ENCODE measurements at places on chromosomes 2 and 18.

GRCh38 chr2:101120124-101120996, 30.8 kb downstream of the TBC1D8 start:
- DNase-seq, result no peak

DNA sequence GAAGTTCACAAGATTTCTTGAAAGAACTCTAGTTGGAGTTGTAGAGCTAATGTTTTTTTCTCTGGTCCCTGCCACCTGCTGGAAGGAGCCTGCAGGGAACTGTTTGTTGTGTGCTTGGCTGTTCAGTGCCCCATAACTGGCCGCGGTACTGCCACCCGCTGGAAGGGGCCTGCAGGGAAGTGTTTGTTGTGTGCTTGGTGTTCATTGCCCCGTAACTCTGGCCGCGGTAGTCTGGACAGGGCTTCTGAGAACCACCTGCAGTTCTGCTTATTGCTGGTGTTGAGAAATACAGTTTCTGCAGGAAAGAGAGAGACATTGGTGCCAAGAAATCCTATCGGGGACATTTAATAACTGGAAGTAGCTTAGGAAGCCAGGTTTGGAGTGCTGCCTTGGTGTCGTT, 58.1 kb downstream of the AGAP1 start:
- no peak for DNase-seq

DNA sequence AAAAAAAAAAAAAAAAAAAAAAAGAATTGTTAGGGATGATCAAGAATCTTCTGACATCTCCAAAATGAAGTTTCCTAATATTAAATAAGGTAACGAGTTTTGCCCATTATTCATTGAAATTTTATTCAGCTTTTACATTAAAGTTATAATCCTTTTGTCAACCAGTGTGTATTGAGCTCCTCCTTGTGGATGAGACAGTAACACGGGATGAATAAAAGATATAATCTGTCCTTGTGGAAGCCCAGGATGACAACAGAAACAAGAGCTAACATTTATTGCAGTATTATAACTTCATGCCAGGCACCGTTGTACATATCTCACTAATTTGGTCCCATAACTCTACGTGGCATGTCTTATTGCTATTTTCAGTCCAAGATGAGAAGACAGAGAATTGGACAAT, 33.4 kb upstream of the SERPINB7 start:
- DNase-seq, result no peak

DNA sequence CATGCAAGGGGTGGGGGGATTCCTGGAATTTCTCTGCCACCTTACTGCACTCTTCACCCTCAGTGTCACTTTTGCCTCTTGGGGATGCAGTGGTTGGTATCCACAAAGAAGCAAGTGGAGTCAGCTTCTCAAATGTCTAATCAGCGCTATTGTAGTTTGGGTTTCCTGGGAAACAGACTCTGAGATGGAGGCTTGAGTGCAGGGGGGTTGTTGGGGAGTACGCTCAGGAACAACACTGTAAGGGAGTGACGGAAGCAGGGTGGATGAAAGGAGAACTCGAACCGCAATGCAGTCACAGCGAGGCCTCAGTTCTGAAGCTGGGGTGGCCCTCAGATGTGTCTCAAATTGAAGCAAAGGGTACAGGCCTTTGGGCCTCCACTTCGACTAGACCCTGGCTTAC, 73.6 kb upstream of the EPC2 start:
- DNase-seq, result no peak

- no peak for DNase-seq
Measured at GRCh38 chr2:2747797-2748301, 416.8 kb upstream of the MYT1L start.

DNA sequence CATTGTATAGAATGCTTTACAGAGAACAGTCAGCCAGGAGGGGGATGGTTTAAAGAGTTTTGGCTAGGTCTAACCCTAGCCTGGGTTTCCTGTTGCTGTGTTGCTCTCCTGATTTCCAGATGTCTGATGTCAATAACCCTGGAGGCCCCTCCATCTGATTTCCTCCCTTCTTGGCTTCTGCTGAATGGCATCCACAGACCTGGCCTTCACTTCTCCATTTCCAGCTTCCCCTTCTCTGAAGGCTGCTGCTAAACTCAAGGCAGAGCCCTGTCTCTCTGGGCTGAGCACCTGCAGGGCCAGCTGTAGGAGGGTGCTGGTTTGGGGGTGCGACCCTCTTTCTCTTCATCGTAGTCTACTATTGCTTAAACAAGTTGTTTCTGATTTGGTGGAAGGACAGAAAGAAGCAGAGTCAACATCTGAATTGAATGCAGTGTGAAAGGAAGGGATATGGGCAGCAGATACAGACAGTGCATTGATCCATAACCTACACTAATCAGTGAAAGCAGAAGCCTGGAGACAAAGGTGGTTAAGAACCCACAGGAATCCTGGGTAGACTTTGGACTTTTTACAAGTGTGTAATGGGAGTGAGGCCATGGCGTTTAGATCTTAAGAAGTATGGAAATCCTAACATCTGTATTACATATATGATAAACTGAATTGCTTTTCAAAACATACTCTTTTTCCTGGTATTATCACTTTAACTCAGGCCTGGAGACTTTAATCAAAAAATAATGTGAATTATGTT, 153.6 kb downstream of the HRH4 start:
- no peak for DNase-seq

DNA sequence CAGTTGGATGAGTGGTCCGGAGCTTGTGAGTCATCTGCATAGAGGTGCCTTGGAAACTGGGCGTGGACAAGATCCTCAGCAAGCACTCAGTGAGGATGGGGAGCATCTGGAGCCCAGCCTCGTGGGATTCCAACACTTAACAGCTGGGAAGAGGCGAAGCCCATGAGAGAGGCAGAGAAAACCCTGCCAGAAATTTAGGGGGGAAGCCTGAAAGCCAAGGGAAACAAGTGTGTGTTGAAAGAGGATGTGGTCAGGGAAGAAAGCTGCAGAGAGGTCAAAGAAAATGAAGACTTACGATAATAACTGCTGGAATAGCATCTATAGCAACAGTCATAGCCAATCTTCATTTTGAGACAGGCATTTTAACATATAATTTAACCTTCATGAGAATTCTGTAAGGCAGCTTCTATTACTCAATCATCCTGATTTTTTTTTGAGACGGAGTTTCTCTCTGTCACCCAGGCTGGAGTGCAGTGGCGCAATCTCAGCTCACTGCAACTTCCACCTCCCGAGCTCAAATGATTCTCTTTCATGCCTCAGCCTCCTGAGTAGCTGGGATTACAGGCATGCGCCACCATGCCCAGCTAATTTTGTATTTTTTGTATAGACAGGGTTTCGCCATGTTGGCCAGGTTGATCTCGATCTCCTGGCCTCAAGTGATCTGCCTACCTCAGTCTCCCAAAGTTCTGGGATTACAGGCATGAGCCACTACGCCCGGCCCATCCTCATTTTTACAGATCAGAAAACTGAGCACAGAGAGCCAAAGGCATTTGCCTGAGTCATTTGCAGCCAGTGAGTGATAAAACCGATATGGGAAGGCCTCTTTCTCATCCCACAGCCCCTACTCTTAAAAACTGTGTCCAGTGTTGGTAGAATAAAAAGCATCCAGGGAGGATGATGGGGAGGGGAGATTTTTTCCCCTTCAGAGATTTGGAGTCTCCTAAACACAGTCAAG, 214.4 kb upstream of the EPAS1 start:
- DNase-seq, result no peak

All from GM19239 (cell line).